Activated T-helper 2 cell treated with anti-CD3 and anti-CD28 coated beads, Interferon-gamma antibody, Interleukin-2, Interleukin-4, amounts not matched to agents 10 μg/mL and 5 μg/mL and 100 μg/mL, durations not matched to agents 14 hours and 24 hours and 36 hours (primary cell): ENCODE measurements at places on chromosomes 2 and 18. TPM values are rescaled to one million over a fixed set of nuclear protein-coding genes. Genes with fewer than 3 reads are reported as not detected.

GLI2 gene
- total RNA-seq: 0.07 TPM in 1 of 2 replicates, not detected in the other

HNRNPA3 gene
- 322 and 323 TPM in 2 replicates for total RNA-seq

CCDC150 gene
- 13.6 and 17.8 TPM in 2 replicates for total RNA-seq

DNAJC5G gene
- total RNA-seq: not detected in 2 replicates

PTPRM gene
- total RNA-seq: 4.5 and 5.6 TPM in 2 replicates

ZNF236 gene
- 19.8 and 22.9 TPM in 2 replicates for total RNA-seq

DSG1 gene
- not detected in 2 replicates for total RNA-seq

CROCC2 gene
- total RNA-seq: not detected in 2 replicates

DNA sequence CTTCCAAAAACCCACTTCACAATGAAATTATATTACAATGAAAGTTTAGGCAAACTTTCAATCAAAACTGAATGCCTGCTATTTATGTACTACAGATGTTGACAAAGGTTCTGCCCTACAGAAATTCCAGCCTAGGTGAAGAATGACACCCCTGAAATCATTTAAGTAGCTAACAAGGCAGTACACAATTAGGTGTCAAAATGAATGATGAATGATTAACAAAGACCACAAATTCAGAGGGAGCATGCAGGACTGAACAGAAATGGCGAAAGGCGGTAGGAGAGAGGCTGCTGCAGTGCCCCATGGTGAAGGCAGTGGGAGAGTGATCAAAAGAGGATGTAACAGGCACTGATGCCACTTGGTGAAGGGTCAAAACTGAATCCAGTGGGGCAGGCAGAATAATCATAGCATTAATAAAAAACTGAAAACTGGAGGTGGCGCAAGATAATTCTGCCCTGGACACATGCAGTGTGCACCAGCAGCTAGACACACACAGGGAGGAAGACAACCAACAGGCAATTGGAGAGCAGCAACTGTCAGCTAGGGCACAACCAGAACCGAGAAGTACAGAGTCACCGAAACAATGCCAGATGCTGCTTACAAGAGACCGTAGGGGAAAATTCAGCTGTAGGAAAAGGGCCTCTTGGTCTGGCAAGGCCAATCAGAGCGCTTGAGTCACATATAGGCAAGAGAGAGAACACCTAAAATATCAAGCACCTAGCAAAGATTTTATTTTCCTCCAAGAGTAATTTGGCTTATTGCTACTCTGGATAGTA is 4.5 kb downstream of the TMEM131 start:
- H3K27ac ChIP-seq: no peak overlapping the region
- H3K4me1 ChIP-seq: peaks cover 33% of the 10 kb centered on the region
- no peak for DNase-seq
- H3K36me3 ChIP-seq: peaks cover 23% of the 10 kb centered on the region
- H3K4me3 ChIP-seq: no peak overlapping the region
- no peaks in the 10 kb centered on the region for H3K27me3 ChIP-seq

- no peak overlapping the region for H3K27ac ChIP-seq
- no peaks in the 10 kb centered on the region for H3K4me1 ChIP-seq
- no peak overlapping the region for H3K4me3 ChIP-seq
- no peak for DNase-seq
- no peaks in the 10 kb centered on the region for H3K27me3 ChIP-seq
Measured at GRCh38 chr18:55096263-55096951, 137.1 kb upstream of the CCDC68 start.

- no peak overlapping the region for H3K4me3 ChIP-seq
- no peaks in the 10 kb centered on the region for H3K27me3 ChIP-seq
- no peak for DNase-seq
- peaks cover 14% of the 10 kb centered on the region for H3K4me1 ChIP-seq
- no peak overlapping the region for H3K27ac ChIP-seq
- peaks cover 4% of the 10 kb centered on the region for H3K36me3 ChIP-seq
Measured at GRCh38 chr18:26255695-26256622, 29.7 kb downstream of the TAF4B start.

GRCh38 chr18:51522821-51523220 is 325.3 kb upstream of the MEX3C start:
- no peak overlapping the region for H3K4me3 ChIP-seq
- DNase-seq: no peak
- no peak overlapping the region for H3K27ac ChIP-seq
- peaks cover 13% of the 10 kb centered on the region for H3K4me1 ChIP-seq

GRCh38 chr2:234596696-234597575 is 100.1 kb upstream of the ARL4C start:
- no peaks in the 10 kb centered on the region for H3K4me1 ChIP-seq
- no peak overlapping the region for H3K4me3 ChIP-seq
- H3K36me3 ChIP-seq: no peaks in the 10 kb centered on the region
- DNase-seq: no peak
- H3K27me3 ChIP-seq: no peaks in the 10 kb centered on the region
- H3K27ac ChIP-seq: no peak overlapping the region

- H3K27ac ChIP-seq: no peak overlapping the region
- no peak overlapping the region for H3K4me3 ChIP-seq
- no peaks in the 10 kb centered on the region for H3K36me3 ChIP-seq
- no peaks in the 10 kb centered on the region for H3K27me3 ChIP-seq
Measured at GRCh38 chr2:7358865-7359447, 441.7 kb downstream of the RNF144A start.

DNA sequence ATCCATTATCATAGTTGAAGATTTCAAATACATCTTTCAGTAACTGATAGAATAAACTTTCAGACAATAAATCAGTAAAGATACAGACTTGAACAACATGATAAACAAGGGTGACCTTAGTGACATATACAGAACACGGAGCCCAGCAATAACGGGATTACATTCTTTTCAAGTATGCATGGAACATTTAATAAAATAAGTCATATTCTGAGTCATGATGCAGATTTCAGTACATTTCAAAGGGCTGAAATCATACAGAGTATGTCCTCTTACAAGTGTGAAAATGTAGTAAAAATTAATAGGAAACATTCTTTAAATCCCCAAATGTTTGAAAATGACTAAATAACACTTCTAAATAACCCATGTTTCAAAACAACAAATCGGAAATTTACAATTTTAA is 17.2 kb upstream of the KLHL29 start:
- DNase-seq: no peak
- H3K27me3 ChIP-seq: peaks cover 30% of the 10 kb centered on the region
- H3K4me3 ChIP-seq: no peak overlapping the region
- H3K36me3 ChIP-seq: no peaks in the 10 kb centered on the region

- H3K27me3 ChIP-seq: no peaks in the 10 kb centered on the region
- no peak for DNase-seq
- H3K4me1 ChIP-seq: no peaks in the 10 kb centered on the region
- no peak overlapping the region for H3K4me3 ChIP-seq
- H3K36me3 ChIP-seq: no peaks in the 10 kb centered on the region
Measured at GRCh38 chr2:20199633-20200270, 25.2 kb downstream of the SDC1 start.

- no peak overlapping the region for H3K4me3 ChIP-seq
- H3K27ac ChIP-seq: no peak overlapping the region
- H3K27me3 ChIP-seq: peaks cover 13% of the 10 kb centered on the region
- no peak for DNase-seq
Measured at GRCh38 chr2:176748662-176749061, 463.9 kb upstream of the HNRNPA3 start.

- H3K36me3 ChIP-seq: peaks cover 15% of the 10 kb centered on the region
- no peak for DNase-seq
- H3K4me1 ChIP-seq: peaks cover 2% of the 10 kb centered on the region
- H3K27me3 ChIP-seq: no peaks in the 10 kb centered on the region
- H3K27ac ChIP-seq: no peak overlapping the region
Measured at GRCh38 chr18:79478484-79479115, 82.9 kb downstream of the NFATC1 start.

DNA sequence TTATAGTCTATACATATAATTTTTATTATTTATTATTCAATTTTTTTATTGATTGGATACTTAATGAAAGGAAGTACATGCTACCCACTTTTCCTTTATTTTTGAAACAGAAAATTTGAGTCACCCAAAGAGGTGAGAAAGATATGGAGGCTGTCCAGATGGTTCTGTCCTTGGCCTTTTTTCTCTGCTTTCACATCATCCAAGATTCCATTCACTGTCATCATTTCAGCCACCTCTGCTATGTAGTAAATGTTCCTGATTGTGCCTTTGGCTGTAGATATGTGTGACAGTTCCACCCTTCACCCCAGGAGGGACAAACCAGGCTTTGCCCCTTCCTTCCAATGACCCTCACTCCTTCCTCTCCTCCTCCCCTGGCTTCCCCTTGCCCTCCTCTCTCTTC is 675.7 kb upstream of the ID2 start:
- H3K4me3 ChIP-seq: no peak overlapping the region
- H3K4me1 ChIP-seq: peaks cover 18% of the 10 kb centered on the region
- DNase-seq: no peak
- no peak overlapping the region for H3K27ac ChIP-seq
- no peaks in the 10 kb centered on the region for H3K36me3 ChIP-seq
- H3K27me3 ChIP-seq: no peaks in the 10 kb centered on the region

GRCh38 chr2:171347591-171348032 is 86.2 kb downstream of the METTL8 start:
- no peak for DNase-seq
- peak overlapping the region; percentile 11 for H3K27ac ChIP-seq
- H3K27me3 ChIP-seq: no peaks in the 10 kb centered on the region
- H3K36me3 ChIP-seq: peaks cover 5% of the 10 kb centered on the region

DNA sequence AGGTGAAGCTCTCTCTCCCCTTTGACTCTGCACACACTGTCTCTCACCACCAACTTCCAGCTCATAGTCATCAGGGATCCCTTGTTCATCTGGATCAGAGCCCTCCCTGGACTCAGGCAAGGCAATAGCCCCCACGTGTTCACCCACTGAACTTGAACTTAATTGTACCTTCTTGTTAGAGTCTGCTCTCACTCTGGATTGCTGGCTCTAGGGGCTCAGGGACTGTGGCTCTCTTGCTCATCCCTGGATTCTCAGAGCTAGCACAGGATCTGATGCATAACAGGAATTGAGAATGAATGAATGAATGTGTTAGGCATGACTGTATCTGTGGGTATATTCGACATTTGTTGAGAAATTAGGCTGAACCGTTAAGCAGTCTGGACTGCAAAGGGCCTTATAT is 16.7 kb upstream of the ASAP2 start:
- H3K27me3 ChIP-seq: peaks cover 4% of the 10 kb centered on the region
- H3K27ac ChIP-seq: no peak overlapping the region
- no peak overlapping the region for H3K4me3 ChIP-seq
- no peak for DNase-seq

GRCh38 chr2:199833525-199833924 is 17.5 kb downstream of the FTCDNL1 start:
- no peak overlapping the region for H3K27ac ChIP-seq
- H3K4me3 ChIP-seq: no peak overlapping the region
- peaks cover 3% of the 10 kb centered on the region for H3K27me3 ChIP-seq
- H3K4me1 ChIP-seq: no peaks in the 10 kb centered on the region

DNA sequence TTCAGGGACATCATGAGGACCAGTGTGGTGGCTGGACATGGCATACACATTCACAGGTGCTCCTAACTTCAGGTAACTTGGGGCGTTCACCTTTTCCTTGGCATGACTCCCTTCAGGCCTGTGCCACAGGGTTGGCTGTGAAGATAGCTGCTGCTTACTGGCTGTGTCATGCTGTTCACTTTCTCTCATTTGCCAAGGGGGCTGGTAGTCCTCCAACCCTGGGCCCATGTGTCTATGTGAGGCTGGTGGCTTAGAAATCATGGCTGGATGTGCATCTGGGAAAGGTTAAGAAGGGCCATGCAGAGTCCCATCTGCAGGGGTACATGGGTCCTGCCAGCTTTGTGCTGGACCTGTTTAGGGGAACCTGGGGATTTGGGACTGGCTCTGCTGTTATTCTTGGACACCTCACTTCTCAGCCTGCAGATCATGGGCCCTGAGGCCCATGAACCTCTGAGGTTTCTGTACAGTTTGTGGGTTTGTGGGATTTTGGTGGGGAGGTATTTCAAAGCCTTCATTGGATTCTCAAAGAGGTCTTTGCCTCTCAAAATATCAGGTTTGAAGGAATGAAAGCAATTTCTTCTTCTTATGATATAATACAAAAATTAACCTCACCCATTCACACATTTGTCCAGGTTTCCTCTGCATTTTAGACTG is 62.9 kb downstream of the FHOD3 start:
- no peak overlapping the region for H3K27ac ChIP-seq
- no peaks in the 10 kb centered on the region for H3K27me3 ChIP-seq
- no peak overlapping the region for H3K4me3 ChIP-seq
- no peaks in the 10 kb centered on the region for H3K4me1 ChIP-seq

GRCh38 chr18:44958455-44958854 is 277.8 kb downstream of the SETBP1 start:
- no peak overlapping the region for H3K4me3 ChIP-seq
- DNase-seq: no peak
- no peak overlapping the region for H3K27ac ChIP-seq

DNA sequence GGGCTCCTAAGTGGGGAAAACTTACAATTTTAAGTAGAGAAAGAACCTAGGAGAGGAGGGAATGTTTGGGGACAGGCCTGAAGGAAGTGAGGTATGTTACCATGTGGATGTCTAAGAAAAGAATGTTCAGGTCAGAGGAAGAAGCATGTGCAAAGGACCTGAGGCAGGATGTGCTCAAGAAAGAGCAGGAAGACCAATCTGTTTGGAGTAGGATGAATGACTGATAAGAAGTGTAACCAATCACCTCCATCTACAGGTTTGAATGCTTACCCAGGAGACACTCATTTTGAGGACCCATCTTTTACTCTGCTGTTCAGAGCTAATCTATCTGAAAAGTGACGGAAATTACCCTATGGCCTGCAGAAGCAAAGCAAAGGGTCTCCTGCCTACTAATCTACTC is 342.3 kb downstream of the ARHGAP15 start:
- H3K27me3 ChIP-seq: no peaks in the 10 kb centered on the region
- peaks cover 27% of the 10 kb centered on the region for H3K4me1 ChIP-seq
- H3K36me3 ChIP-seq: peaks cover 15% of the 10 kb centered on the region
- no peak overlapping the region for H3K27ac ChIP-seq
- DNase-seq: no peak
- H3K4me3 ChIP-seq: no peak overlapping the region

DNA sequence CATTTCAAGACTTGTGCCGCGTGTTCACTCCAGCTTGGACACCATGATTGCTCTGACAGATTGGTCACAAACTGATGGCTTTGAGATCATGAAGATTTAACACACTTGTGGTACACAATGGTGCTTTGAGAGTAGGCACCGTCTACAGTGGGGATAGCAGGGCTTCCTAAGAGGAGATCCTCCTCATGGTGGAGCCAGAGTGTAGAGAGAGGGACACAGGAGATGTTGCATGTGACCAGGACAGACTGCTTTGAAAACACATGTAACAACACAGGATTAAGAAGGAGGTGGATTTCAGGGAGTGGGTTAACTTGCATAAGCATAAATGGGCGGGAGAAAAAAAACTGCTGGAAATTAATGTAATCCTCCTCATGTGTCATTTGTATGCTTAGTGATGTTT is 95.7 kb upstream of the LINC00305 start:
- H3K27me3 ChIP-seq: no peaks in the 10 kb centered on the region
- no peak overlapping the region for H3K27ac ChIP-seq
- H3K36me3 ChIP-seq: no peaks in the 10 kb centered on the region
- no peak overlapping the region for H3K4me3 ChIP-seq
- no peaks in the 10 kb centered on the region for H3K4me1 ChIP-seq

DNA sequence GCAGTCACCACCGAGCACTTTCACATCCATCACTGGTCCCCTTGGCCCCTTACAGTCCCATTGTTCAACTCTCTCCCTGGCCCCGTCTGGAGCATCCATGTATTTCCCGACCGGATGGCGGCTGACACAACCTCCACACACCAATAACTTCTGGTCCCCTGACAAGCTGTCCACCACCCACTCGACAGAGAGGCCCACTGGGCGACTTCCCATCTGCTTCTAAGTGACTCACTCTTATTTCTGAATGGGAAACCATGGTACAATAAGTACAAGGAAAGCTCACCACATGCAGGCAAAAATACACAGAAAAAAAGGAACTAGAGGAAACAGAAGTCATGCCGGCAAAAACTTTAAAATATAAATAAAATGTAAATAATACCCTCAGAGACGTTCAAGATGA is 82.9 kb upstream of the RAB12 start:
- DNase-seq: no peak
- H3K27me3 ChIP-seq: peaks cover 13% of the 10 kb centered on the region
- no peaks in the 10 kb centered on the region for H3K4me1 ChIP-seq
- H3K4me3 ChIP-seq: no peak overlapping the region
- H3K36me3 ChIP-seq: no peaks in the 10 kb centered on the region
